ENCODE measurements at places on chromosomes 7 and 10. TPM values are rescaled to one million over a fixed set of nuclear protein-coding genes. Genes with fewer than 3 reads are reported as not detected.

The HMX2 gene
- total RNA-seq = 0.58 TPM

The CYP2C19 gene
- not detected for total RNA-seq

The PRSS2 gene
- total RNA-seq = 23.9 TPM

GRCh38 chr7:34249192-34249591 is 343.9 kb downstream of the BMPER start:
- no peak overlapping the region for H3K27ac ChIP-seq
- H3K4me1 ChIP-seq = no peaks in the 10 kb centered on the region
- no peaks in the 10 kb centered on the region for H3K36me3 ChIP-seq
- no peak overlapping the region for H3K4me3 ChIP-seq

DNA sequence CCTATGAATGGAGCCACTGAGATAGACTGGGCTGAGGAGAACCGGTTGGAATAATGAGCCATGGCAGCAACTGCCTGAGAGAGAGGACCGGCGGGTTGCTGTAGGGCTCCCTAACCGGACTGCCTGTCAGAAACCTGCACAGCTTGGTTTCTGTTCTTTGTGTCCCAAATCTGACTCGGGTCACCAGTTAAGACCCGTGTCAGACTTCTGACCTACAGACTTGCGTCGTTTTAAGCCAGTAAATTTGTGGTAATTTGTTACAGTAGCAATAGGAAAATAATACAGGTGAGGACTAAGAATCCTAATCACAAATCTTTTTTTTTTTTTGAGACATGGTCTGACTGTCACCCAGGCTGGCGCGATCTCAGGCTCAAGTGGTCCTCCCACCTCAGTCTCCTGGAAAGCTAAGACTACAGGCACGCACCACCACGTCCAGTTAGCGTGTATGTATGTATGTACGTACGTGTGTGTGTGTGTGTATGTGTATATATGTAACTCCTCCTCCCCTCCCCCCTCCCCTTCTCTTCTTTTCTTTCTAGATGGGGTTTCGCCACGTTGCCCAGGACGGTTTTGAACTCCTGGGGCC is 672 bp upstream of the DDX56 start:
- H3K27me3 ChIP-seq = no peaks in the 10 kb centered on the region
- DNase-seq = no peak
- peak overlapping the region; percentile 85 for H3K27ac ChIP-seq
- H3K4me3 ChIP-seq = peak overlapping the region; percentile 75
- H3K4me1 ChIP-seq = peaks cover 18% of the 10 kb centered on the region
- peaks cover 69% of the 10 kb centered on the region for H3K36me3 ChIP-seq

DNA sequence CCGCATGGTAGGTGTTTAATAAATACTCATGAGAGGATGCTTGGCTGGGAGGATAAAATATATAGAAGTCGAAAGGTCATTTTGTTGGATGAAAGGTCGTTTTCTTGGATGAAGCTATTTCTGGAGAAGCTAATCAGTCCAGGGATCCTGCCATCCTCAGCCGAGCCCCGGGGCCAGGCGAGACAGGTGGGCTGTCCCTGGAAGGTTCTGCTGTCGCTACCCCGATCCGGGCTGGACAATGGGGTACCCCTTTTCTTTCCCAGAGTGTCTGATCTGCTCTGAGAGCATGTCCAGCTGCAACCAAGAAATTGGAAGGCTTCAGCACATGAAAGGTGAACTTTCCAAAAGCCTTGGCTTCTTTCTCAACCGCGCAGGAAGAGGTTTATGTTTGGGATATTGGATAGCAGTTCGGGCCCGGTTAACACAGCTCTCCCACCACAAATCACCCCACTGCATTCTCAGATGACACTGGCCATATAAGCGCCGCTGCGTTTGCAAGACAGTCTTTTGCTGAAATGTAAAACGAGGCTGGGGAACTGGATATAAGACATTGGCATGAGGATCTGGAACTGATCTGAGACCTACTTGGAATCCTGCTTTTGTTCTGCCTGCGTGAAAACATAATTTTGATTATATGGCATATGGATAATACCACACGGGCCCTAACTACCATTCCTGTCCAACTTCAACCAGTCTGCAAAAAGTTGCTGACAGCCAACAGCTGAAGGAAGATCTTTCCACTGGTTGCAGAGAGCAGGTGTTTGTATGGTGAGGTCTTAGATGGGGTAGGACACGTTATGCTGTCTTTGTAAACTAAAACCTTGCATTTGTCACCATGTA is 31.2 kb upstream of the MSRB2 start:
- no peaks in the 10 kb centered on the region for H3K27me3 ChIP-seq
- no peak for DNase-seq
- H3K4me3 ChIP-seq = no peak overlapping the region
- H3K36me3 ChIP-seq = no peaks in the 10 kb centered on the region
- H3K4me1 ChIP-seq = peaks cover 20% of the 10 kb centered on the region

DNA sequence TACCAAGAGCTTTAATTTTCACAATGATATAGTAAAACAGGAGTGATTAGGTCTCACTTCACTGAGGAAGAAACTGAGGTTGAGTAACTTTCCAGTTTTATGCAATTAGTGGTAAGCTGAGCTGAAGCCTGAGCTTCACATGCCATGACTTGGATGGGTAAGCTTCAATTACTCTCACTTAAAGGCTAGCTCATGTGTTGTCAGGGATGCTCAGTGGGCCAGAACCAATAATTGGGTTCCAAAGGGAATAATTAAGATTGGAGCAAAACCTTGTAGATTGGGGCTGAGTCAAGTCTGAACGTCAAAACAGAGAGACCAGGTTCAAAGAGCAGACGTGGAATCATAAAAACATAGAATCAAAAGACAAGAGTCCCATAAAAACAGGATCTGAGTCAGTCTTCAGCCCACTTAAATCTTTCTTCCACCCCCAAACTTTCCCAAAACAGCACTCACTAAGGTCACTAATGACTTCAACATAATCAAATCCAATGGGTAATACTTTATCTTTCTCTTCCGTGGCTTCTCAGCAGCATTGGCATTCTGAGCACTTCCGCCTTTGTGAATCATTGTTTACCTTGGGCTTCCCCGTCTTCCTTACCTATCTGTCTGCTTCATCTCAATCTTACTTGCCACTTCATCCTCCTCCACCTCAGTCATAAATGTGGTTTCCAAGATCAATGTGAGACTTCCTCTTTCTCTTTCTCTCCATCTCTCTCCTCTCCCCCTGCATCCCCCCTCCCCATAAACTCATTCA is 23.0 kb upstream of the EGFR start:
- no peak for DNase-seq
- H3K4me1 ChIP-seq = no peaks in the 10 kb centered on the region
- H3K4me3 ChIP-seq = no peak overlapping the region
- H3K27me3 ChIP-seq = peaks cover 6% of the 10 kb centered on the region
- H3K27ac ChIP-seq = no peak overlapping the region

- H3K27me3 ChIP-seq = no peaks in the 10 kb centered on the region
- no peak for DNase-seq
- H3K36me3 ChIP-seq = peaks cover 35% of the 10 kb centered on the region
- H3K27ac ChIP-seq = no peak overlapping the region
- H3K4me1 ChIP-seq = peaks cover 6% of the 10 kb centered on the region
These were observed 88.9 kb downstream of the GTF2IRD1 start for GRCh38 chr7:74542558-74543117.
